H54 (cell line): ENCODE measurements at places on chromosomes 13 and 19.

GRCh38 chr19:6720369-6721137 is at the start of gene C3:
C3 (minus strand) TSS chr19:6720650; CDS start chr19:6720589, 61 bp downstream.
- no peak for DNase-seq

GRCh38 chr19:30908262-30908771 is 440.9 kb downstream of the TSHZ3 start:
- DNase-seq, result no peak

DNA sequence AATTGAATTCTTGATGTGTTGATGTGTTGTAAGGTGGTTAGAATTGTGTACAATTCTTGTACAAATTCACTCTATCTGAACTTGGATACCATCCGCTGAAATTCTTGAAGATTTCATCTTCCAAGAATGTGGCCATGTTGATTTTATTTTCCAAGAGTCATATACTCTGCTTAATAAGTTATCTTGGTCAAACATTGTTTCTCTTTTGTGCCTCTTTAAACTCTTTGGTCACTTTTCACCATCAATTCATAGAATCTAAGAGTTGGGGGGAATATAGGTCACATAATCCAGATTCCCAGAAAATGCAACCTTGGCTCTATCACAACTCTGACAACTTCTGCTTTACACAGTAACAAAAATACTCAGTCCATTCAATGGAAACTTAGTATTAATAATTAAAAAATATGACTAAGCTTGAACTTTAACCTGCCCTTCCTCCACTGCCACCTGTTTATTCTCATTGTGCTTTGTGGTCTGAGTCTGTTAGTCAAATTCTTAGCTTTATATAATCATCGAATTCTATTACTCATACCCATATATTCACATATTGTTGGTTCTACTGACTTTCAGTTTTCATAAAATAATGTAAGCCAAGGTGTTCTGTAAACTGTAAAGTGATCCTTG is 373.2 kb downstream of the LMO7 start:
- DNase-seq, result no peak

DNA sequence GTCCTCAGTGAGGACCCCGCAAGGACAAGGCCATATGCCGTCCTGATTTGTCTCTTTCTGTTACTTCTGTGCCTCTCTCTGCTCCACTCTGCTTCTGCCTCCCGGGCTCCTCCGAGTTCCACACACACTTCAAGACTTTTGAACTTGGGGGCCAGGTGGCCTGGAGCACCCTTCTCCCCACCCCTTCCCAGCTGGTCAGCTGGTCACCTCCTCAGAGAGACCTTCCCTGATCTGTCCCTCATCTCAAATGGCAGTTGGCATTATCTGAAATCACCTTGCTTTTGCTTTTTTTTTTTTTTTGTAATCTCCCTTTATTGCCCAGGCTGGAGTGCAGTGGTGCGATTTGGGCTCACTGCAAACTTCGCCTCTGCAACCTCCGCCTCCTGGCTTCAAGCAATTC is 2.2 kb upstream of the S1PR5 start:
- no peak for DNase-seq

DNA sequence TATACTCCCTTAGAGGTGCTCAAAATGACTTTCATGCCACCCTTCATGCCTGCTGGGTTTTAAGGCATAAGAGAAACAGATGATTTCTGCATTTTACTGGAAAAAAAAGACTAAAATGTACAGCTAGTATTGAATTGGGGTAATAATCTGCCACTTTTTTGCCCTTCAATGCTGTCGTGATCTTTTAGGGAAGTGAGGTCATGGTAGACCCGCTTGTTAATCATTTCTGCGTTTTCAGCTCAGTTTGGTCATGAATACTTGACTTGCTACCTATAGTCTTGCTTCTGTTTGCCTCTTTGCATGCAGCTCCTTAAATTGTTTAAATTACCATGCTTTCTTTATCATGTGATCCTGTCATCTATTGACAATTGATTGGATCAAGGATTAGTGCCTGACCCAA is 90.4 kb downstream of the PCCA start:
- DNase-seq, result no peak

- DNase-seq, result no peak
Measured at GRCh38 chr19:16375157-16375935, 50.7 kb downstream of the KLF2 start.

DNA sequence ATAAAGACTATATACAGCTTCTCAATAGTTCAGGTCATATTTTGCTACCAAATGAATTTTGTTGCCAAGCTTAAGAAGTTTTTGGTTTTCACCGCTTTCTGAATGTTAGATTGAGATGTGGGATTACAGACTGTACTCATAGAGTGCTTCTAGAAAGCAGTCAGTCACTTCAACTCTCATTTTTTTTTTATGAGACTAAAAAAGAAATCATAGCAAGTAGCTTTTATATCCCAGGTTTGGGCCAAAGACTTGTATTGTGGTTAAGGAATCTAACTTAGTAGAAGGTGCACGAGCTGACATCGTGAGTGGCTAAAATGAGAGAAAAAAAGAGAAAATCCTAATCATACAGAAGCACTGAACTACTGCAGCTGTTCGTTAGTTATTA is 2.2 kb upstream of the USPL1 start:
- no peak for DNase-seq
